COR-L47 (cell line): ENCODE measurements at places on chromosomes 1 and 21.

DNA sequence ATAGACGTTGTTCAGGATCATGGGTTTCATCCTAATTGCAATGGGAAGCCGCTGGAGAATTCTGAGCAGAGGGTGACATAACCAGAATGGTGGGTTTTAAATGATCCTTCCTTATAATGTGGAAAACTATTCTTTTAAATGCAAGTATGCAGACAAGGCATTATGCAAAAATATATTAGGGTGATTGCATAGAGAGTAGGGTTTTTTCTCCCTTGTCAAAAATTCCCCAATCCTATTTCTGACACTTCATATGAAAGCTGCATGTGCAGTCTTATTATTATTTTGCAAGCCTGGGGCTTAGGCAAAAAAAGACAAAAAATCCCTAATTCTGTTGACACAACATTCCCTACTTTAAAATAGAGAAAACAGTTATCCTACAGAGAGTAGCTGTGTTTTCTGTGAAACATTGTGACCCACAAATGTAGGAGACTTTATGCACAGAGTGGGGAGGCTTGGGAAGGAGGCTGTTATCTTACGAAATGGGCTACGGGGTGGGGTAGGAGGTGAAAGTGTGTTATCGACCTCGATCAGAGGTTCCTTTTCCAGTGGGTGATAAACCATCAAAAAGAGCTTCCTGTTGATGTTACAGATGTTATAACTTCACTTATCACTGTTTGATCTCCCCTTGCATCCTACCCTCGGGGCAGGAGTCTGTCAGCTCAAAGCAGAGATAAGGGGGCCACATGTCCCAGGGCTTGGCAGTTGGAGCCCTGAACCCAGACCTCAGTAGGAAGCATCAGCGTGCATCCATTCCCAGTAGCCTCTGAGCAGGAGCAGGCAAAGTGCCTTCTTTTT is 27.2 kb downstream of the RHEX start:
- DNase-seq = no peak

GRCh38 chr1:203404546-203404945 is 53.6 kb upstream of the FMOD start:
- DNase-seq = no peak

DNA sequence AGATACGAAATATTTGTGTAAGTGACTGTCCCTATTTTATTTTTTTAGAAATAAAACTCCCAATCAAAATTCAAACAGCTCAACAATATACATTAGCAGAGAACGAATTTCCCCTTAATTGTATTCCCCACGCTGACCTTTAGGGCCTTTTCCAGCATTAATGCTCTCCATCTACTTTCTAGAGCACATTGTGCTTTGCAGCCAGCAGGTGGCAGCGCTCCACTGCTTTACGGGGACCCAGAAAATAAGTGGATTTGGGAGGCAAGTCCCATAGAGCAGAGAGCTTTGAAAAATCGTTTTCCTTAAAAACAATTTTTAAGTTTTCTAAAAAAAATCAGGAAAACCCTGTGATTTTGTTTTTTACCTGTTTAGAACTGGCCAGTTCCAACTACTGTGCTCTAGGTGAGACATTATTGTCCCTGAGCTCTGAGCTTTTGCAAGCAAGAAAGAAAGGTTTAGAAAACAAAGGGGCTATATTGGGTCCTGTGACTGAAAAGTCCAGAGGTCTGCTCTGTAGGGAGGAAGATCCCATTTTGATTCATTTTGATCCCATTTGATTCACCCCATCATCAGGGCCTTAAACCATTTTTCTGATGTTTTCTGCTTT is 144.4 kb upstream of the ZNF644 start:
- DNase-seq = peak; percentile 57

DNA sequence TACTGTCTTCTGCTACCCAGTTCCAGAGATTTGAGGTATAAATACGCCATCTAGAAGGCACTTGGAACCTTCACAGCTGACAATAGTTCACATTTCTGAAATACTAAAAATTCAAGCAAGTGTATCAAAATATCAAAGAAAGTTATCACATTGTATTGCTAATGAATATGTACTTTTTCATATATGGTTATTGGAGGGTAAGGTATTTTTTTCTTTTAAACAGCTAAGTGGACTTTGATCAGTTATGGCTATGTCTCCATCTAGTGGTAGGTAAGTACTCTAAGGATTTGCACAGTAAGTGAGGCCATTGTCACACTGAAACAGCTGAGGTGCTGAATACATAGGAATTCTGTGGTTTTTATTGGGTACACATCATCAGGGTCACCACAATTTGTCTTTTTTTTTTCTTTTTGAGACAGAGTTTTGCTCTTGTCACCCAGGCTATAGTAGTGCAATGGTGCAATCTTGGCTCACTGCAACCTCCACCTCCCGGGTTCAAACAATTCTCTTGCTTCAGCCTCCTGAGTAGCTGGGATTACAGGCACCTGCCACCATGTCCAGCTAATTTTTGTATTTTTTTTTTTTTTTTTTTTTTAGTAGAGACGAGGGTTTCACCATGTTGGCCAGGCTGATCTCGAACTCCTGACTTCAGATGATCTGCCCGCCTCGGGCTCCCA is 49.1 kb upstream of the CR2 start:
- DNase-seq = peak; percentile 59

GRCh38 chr21:45129189-45129923 is 55.0 kb downstream of the ADARB1 start:
- DNase-seq = no peak

GRCh38 chr1:61875198-61875597 is 132.9 kb downstream of the PATJ start:
- DNase-seq = no peak

DNA sequence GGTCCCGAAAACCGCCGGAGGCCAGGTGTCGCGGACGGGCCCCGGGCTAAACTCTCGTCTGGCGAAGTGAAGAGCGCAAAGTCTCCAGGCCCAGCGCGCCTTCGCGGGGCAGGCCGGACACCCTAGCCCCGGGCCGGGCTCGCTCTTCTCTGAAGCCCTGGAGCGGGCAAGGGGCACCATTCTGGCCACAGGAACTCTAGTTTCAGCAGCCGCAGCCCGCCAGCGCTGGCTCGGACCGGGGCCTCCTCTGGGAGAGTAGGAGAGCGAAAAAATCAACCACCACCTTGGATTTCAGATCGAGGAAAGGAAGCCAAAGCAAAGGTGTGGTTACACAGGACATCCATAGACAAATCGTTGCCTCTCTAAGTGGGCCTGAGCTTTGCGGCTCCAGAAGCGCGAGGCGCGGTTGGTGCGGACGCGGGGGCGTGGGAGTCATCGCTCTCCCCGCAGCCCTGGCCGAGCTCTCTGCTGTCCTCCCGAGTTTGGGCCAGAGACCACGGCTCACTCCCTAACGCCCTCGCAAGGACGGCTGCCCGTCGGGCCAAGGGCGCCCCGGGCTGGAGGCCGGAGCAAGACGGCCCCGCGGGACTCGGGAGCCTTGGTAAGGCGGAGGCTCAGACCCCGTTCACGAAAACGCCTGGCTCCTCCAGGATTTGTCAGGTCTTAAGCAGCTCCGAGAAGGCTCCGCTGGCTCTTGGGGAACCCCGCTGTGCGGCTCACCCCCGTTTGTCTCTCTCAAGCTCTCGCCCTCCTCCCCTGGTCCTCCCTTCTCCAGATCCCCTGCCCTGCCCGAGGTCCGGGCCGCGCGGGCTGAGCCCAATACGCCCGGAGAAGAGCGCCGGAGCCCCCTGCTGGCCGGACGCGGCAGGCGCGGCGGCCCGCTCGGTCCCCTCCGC is 132.9 kb upstream of the DPYD start:
- peak; percentile 57 for DNase-seq
